Activated T-cell treated with anti-CD3 and anti-CD28 coated beads for 24 hours (primary cell): ENCODE measurements at places on chromosomes 6 and 20.

GRCh38 chr20:21125072-21125848, 622 bp upstream of the KIZ start:
- no peak for DNase-seq

GRCh38 chr20:47735412-47736400, 49.6 kb downstream of the SULF2 start:
- DNase-seq = no peak

DNA sequence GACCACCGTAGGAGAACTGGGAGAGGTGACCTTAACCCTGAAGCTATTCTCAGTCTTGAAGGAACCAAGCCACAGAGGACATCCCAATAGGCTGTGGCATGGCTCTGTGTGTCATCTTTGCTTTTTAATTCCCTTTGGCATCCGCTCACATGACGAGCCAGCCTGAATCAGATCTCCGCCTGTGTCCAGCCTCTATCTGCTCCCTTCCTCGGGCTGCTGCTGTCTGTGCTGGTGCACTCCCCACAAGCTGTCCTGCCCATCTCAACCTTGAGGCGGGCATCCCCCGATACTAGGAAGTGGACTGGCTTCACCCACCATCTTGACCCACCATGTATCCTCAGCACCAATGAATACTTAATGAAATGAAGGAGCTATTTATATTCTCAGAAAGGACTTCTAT, 111.9 kb downstream of the SLC23A2 start:
- no peak for DNase-seq

GRCh38 chr6:33430991-33431879, 11.4 kb downstream of the SYNGAP1 start:
- peak; percentile 80 for DNase-seq

- DNase-seq = peak; percentile 4
These were observed 89.3 kb upstream of the AHI1 start for GRCh38 chr6:135586844-135587243.

DNA sequence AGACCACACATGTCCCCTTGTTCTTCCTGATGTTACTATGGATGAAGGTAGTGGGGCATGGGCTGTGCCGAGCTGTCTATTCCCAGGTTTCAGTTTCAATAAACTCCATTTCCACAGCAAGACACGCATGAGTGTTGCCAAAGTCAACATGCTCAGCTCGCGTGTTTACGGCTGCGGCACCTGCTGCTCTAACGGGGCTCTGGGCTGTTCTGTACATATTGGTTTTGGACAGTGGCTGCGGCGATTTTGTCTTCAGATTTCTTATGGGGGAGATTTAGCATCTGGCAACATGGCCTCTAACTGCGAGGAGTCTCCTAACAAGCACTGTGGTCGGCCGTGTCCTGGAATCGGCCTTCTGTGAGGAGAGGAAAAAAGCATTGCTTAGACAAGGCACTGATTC, 58.6 kb downstream of the TMEM242 start:
- no peak for DNase-seq

- peak; percentile 59 for DNase-seq
These were observed 2.1 kb upstream of the COL20A1 start for GRCh38 chr20:63290677-63291472.

DNA sequence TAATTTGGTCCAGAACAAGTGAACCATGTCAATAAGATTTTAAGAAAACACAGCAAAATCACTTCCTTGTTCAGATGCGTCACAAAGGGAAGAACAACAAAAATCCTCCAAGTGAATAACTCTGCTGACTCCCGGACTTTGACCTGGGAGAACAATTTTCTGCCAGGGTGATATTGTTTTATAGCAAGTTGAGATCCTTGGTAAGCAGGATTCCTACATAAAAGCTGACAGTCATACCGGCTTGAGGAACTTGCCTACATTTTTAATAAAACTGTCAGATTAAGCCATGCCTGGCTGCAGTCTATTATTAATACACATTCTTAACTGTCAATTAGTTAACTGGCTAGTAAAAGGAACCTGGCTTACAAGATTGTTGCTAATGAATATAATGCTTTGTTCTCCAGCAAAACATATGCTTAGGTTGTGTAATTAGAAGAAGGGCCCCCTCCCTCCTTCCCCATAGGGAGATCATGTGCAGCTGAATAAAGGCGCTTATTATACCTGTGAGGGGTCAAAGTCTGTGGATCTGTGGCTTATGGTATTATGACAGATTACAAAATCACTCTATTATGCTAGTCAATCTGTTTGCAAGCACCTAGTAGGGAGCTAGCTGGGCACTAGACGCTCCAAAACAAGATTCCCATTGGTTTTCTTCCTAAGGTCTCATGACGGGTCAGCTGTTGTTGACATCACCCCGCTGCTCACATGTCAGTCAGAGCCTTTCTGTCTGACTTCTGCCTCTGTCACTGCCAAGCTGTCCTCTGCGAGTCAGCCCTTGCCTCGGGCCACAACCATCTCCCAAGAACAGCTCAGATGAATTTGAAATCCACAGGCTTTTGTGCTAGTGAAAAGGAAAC, 44.6 kb upstream of the SEC63 start:
- DNase-seq = no peak

DNA sequence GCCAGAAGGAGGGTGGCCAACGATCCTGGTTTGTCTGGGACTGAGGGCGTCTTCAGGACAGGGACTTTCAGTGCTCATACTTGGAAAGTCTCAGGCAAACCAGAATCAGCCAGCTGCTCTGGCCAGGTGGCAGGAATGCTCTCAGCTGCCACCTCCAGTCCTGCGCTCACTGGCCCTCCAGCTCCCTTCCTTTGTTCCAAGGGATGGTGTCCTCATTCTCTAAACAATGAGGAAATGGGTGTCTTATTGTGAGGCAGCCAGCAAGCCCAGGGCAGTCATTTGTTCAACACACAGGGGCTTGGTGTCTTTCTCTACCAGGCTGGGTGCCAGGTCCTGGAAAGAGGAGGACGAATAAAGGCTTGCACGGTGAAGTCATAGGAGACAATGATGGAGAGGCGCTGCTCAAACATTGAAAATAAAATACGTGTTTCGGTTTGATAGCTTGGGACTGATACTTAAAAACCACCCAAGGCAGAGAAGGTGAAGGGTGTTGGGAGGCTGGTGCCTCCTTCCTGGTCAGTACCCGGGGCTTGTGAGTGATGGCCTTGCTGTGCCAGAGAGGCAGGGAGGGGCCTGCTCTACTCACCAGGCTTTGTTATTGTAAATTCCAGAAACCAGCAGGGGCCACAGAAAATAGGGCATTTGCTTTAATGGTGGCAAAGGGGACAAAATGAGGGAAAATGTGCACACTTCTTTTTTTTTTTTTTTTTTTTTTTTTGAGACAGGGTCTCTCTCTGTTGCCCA, 11.3 kb upstream of the TMEM181 start:
- no peak for DNase-seq

DNA sequence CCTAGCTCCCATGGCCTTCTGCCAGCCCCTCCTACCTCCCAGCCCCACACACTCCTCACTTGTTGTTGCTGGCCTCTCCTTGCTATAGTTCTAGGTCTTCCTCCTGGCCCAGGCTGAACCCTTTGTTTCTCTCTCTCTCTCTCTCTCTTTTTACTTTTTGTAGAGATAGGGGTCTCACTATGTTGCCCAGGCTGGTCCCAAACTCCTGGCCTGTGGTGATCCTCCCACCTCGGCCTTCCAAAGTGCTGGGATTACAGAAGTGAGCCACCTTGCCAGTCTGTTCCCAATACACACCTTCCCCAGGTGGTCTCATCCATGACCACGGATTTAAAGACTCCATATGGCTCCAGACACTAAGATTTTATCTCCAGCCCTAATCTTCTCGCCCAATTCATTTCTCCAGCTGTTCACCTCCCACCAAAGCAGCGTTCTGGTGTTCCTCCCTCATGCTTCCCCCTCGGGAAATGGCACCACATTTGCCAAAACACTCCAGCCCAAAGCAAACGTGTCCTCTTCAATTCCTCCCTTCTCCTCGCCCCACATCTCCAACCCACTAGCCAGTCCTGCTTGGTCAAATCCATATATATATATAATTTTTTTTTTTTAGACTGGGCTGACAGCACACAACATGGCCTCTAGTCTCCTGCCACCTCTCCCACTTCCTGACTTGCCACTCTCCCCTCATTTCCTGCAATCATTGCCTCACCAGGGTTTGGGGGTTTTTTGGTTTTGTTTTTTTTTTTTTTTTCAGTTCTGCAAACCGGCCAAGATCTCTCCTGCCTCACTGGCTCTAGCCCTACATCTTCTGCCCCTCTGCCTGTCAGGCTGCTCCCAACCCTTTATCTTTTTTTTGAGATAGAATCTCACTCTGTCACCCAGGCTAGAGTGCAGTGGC, 104.4 kb downstream of the NCR2 start:
- no peak for DNase-seq
